ENCODE measurements at places on chromosomes 13 and 19.

DNA sequence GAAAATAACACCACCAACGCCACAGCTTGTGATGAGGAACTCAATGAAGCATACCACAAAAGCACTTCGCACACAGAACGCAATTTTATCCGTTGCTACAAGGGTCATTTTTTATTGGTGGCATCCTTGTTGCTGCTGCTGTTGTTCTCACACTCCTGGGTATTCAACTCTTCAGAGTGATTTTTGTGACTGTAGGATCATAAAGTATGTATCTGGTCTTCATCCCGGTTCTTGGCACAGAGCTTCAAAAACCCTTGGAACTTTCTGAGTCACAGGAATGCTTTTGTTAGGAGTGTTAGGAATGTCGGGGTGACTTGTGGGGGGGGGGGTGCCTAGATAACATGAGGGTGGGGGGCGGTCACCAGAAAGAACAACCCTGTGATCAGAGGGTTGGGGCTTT, 108.4 kb downstream of the ZNF557 start:
- no peak for DNase-seq

DNA sequence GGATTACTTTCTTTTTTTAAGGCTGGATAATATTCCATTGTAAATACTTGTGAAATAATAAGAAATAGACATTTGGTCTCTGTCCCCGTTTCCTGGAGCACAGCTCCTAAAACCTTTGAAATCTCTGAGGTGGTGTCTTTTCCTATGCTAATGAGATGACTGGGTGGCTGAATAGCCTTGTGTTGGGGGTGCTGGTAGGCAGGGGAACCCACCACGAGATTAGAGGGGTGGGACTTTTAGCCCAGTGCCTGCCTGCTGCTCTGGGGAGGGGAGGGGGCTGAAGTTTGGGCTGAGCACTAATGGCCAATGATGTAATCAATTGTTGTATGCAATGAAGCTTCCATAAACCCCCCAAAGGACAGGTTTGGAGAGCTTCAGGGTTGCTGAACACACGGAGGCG, 175.7 kb downstream of the FGF9 start:
- DNase-seq = no peak

DNA sequence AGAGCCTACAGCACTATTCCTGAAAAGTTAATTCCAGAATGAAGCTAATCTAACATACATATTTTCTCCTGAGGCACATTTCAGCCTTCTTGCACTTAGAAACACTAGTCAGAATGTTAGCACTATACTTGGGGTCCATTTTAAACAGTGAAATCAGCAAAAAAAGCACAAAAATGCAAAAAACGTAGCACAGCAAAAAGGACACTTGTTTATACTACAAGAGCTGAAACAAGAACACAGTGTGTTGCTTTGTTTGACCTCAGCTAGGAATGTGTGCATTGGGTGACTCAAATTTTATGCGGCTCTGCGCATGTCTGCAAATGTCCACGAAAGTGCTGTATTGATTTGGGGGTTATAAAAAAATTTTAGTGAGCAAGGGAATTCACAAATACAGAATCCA, 226.2 kb downstream of the KCNRG start:
- DNase-seq = no peak

DNA sequence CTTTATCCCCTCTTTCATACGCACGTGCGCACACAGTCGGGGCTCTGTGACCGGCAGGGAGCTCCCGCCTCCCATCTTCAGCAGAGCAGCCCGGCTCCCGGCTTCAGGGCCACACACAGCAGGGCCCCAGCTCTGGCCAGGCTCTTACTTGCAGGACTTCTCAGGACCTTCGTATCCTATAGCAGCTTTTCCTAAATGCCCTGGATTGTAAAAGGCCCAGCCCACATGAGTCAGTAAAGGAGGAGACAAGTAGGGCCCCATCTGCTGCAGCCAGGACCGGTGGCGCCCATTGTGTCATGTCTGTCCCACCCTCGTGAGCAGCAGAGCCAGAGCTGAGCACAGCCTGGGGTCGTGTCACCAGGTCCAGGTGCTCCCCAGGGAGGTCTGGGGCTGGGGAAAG, 107.6 kb upstream of the VSTM2B start:
- DNase-seq = no peak

GRCh38 chr19:4452230-4452990, 5.2 kb downstream of the UBXN6 start:
- DNase-seq = no peak

DNA sequence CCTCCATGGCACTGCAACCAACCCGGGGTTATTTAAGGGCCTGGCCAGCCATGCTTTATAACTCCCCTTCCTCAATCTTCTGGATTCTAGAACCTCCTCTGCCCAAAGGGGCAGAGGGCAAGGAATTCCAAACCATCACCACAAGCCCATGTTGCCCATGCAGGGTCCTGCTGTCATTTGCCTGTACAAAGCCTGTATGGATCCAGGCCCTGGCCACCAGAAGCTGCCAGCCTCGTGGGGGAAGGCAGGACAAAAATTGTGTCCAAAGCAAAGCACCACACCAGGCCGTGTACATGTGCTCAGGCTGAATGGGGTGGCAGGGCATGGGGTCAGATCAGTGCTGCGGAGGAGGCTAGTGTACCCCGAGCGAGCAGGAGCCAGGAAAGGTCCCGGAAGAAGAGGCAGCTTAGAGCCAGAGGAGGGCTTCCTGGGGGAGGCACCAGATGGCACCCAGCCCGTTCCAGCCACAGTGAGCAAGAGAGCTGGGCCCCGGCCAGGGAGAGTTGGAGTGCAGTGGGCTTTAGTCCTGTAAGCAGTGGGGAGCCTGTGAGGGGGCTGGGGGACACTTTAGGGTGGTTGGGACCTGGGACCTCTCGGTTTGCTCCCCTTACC, 35.8 kb downstream of the CAPN12 start:
- no peak for DNase-seq

DNA sequence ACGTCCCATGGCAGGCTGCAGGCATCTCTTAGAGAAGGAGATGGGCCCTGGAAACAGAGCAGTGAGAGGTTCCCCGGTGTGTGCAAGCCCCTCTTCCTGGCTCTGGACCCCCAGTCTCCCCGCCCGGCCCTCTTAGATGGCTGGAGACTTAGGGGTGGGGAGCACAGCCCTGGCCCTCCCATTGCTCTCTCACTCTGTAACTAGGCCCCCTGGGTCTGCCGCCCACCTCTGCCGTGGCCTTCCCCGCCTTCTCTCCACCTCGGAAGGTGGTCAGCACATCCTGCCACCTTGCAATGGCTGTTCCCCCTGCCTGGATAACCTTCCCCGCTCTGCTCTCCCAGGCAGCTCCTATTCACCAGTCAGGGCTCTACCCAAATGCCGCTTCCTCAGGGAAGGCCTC, 21.8 kb upstream of the C2CD4C start:
- no peak for DNase-seq

DNA sequence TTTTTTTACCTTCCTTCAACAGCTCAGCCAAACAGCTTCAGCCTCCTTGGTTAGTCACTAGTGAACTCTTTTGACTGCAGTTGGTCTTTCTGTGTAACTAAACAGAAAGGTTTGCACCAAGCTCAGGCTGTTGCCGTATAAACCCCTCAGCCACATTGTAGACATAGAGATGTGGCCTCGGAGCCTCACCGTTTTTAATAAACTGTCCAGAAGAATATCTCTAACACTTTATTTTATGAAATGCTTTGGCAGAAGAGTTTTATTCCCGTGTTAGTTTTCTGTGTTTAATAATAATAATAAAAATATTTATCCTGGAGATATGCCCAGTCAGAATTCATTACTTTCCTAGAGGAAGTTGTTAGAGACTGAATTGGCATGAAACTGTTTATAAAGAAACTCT, 171.7 kb upstream of the MAB21L1 start:
- DNase-seq = no peak

DNA sequence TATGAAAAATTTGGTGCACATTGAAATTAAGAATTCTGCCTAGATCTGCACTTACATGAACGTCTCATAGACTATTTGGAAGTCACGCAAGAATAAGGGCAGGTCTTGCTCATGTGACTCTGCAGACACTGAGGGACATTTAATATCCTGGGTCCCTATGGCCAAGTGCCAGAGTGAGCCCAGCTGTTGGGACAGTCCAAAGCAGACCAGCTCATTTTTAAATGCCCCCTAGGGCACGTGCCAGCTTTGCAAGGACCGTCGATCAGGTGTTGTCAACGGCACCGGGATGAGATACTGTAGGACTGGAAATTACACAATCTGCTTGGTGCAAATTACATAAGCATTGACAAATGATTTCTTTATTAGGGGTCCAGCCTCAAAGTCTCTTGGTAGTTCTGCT, 293.6 kb downstream of the TEX29 start:
- no peak for DNase-seq

- DNase-seq = no peak
Measured at GRCh38 chr19:21432590-21432989, 35.7 kb downstream of the ZNF493 start.

DNA sequence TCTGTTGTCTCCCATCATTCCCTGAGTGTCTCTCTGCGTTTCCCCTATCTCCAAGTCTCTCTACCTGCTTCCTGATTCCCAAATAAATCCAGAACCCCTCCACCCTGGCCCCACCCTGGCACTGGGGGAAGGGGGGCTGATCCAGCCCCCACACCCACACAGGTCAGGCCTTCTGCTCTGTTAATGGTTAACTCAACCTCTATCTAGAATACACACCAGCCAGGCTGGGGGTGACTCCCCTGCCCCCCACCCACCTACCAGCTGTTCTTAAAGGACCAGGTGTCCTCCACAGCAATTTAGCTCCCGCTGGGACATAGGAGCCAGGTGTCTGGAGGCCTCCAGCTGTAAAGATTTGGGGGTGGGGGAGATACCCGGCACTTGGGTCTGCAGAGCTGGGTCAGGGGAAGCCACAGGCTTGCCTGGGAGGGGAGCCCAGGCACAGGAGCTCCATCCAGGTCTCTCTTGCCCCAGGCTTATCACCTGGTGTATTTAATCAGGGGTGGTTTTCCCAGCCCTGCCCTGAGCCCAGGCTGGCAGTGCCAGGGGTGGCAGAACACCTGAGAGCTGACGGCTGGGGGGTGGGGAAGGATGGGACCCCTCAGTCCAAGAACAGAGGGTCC, 3.9 kb downstream of the IRF2BP1 start:
- no peak for DNase-seq

DNA sequence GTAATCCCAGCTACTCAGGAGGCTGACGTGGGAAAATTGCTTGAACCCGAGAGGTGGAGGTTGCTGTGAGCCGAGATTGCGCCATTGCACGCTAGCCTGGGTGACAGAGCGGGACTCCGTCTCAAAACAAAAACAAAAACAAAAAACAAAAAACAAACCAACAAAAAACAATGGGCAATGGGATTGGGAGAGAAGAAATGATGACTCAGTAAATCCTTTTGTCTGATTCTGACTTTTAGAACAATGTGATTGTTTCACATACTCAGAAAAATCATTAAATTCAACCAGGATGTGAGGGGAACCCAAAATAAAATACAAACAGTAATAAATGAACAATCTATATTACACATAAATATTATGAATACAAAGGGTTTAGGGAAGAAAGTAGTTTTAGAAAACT, 5.1 kb downstream of the ZNF565 start:
- no peak for DNase-seq

DNA sequence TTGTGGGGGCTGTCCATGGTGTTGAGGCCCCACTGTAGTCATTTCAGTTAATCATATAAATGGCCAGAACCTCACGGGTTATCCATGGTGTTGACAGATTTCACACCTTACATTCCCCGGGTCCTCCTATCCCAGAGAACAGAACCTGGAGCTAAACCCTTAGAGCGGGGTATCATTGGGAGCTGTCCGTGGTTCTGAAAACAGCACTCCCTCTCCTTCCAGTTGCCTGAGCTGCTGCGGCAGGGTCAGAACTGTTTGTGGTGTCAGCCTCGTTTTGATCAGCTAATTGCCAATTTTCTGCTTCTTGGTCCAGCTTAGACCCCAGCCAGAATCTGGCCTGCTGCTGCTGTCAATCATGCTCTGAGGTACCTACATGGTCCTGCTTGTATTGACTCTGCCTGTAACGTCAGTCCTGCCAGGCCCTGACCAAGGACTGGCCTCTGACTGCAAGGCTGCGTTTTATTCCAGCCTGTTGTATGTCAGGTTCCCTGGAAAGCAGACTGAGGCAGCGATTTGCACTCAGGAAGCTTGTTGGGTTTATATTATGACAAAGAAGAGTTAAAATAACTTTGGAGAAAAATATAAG, 55.8 kb upstream of the KCTD15 start:
- no peak for DNase-seq

- DNase-seq = no peak
Measured at GRCh38 chr13:41588899-41589298, 131.5 kb downstream of the RGCC start.

GRCh38 chr19:1591421-1592023, 1.1 kb downstream of the MBD3 start:
- DNase-seq = no peak

DNA sequence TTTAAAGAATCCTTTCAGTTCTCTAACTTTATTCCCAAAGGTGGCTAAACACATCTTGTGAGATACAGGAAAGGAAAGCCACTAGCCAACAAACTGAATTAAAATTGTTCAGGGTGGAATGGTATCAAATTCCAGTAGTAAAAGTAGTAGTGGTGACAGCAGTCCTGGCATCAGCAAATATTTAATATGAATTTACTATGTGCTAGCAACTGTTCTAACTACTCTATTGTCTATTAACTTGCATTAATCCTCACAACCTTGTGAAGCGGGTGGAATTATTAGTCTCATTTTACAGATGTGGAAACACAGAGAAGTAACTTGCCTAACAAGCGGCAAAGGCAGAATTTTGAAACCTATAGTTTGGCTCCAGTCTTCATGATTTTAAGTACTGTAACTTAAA, 130.1 kb downstream of the KLF12 start:
- DNase-seq = no peak

- no peak for DNase-seq
Measured at GRCh38 chr13:53822136-53822535, 793.5 kb downstream of the OLFM4 start.

GRCh38 chr13:78597602-78597932, 5.8 kb downstream of the POU4F1 start:
- no peak for DNase-seq

DNA sequence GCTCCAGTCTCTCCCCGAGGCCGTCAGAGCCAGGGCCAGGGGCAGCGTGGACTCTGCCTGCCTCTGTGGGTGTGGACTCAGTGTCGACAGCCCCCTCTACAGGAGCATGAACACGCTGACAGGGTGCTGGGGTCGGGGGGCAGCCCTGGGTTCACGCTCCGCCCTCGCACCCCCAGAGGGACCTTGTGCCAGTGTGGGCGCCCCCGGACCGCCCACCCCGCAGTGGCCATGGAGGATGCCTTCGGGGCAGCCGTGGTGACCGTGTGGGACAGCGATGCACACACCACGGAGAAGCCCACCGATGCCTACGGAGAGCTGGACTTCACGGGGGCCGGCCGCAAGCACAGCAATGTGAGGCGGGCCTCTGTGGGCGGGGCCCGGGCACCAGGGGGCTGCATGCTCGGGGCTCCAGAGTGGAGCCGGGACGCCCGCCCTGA, 8.3 kb downstream of the TRPM4 start:
- DNase-seq = no peak

Data from T-helper 1 cell (primary cell).